Stimulated activated CD8-positive, alpha-beta memory T cell treated with anti-CD3 and anti-CD28 coated beads, Interleukin-15, amount 100 ng/mL, for 48 hours (primary cell): ENCODE measurements at places on chromosomes 5 and 9.

DNA sequence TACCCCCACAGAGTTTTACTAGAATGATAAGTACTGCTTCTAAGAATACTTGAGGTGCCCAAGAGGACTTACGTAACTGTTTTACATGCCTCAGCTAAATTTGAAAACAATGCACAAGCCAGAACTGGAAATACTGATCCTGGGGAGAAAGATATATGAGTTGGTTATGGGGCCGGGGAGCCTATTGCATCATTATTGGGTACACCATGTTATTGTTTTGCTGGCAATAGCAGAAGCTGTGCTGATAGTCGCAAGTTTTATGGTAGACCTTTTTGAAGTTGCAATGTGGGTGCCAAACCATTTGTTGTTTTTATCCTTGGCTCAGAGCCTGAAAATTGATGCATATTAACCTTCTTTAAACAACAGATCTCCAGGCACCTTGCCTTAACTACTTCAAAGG, 108.4 kb upstream of the DHFR start:
- no peak for DNase-seq

DNA sequence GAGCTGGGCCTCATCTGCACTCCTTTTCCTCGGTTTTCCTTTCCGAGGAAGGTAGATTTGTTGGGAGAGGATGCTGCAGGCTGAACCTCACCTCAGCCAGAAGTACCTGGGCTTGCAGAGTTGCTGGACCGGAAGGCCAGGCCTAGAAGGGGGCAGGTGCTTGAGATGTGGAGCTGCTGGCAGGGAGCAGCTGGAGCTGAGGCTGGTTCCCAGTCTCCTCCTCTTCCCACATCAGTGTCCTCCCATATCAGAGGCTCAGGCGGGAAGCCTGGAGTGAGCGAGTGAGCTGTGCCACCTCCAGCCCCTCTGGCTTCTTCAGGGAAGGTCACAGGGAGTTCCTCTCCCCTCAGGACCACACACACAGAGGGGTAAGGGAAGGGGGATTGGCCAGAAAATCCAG, 259.4 kb downstream of the GADD45G start:
- DNase-seq = no peak

GRCh38 chr9:113581865-113582697, 118.6 kb downstream of the RGS3 start:
- DNase-seq = peak; percentile 75

DNA sequence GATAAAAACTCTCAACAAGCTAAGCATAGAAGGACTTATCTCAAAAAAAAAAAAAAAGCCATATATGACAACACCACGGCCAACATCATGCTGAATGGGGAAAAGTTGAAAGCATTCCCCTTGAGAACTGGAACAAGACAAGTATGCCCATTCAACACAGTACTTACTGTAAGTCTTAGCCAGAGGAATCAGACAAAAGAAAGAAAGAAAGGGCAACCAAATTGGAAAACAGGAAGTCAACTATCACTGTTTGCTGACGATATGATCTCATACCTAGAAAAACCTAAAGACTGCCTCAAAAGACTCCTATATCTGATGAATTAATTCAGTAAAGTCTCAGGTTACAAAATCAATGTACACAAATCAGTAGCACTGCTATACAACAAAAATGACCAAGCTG, 24.6 kb upstream of the PTGER4 start:
- no peak for DNase-seq

DNA sequence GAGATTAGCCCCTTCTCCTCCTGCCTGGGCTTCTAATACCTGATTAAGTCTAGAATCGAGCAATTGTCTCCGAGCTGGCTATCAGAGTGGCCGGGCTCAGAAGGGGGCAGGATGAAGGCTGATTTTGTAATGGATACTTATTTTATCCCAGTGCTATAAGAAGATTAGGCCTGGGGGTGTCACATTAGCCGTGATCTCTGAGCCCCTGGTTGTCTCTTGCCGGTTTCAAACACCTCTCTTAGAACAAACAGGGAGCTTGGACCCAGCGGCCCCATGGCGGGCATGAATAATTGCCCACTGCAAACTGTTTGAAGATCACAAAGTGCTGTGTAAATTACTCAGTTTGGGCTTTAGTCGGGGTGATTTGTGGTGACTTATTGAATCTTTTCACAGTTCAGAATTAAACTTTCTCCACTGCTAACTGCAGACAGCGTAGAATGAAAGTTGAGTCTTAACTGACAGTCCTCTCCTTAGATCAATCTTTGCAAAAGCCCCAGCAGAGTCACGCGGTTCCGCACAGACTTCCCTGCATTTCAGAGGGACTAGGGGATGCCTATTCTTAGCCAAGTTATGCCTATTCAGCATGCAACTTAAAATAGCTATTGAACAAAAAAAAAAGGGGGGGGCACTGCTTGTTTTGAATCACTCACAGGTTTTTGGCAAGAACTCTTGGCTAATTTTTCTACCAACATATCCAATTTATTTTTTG, 200.6 kb upstream of the IRX1 start:
- no peak for DNase-seq

GRCh38 chr9:10612641-10613398, at the start of gene PTPRD:
PTPRD (minus strand) TSS chr9:10613002.
- DNase-seq = no peak

DNA sequence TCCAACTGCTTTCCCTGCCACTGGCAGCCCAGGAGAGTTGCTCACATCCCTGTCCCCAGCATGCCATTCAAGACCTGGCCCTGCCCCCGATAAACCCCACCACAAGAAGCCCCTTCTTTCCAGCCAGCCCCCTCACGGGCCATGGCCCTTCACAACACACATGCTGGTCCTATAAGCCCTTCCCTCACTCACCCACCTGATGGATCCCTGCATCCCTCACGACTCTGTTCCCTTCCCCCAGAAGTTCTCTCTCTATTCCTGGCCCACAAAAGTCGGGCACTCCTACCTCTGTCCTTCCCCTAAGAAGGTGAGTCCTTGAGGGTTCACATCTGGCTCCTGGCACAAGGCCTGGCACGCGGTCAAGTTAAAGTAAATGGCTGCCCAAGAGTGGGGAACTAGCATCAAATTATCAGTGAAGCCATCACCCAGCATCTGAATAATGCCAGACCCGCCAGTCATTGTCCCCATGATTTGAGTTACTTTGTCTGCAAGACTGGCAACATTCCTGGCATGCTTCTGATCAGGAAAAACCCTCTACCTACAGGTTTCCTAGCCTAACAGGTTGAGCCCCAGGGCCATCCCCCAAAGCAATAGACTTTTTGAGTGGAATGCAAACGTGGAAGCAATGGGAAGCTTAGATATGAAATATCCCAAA, 65.9 kb downstream of the CRB2 start:
- no peak for DNase-seq

DNA sequence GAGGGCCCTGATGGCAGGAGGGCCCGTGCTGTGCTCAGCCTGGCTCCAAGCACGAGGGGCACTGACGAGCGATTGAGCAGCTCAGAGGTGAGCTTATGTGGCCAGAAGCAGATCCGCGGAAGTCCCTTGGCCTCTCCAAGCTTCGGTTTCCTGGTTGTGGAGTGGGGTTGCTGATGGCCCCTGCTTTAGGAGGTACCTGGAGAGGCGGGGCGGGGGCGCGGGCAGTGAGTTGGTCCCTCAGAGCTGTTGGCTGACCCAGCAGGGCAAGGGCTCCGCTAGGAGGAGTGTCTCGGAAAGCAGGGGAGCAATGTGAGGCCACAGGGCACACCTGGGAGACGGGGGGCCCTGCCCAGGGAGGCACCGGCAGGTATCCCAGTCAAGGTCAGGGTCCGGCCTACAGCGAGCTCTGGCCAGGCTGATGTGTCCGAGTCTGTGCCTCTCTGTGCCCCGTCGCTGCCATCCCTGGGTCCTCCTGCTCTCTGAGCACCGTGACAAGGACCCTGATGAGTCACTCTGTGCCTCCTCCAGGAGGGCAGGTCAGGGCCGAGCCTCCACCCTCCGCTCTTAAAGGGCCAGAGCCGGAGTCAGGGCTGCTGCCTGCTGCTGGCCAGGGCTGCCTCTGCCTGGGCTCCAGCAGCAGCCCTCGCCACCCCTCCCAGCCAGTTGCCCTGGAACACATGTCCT, 14.8 kb downstream of the NCS1 start:
- DNase-seq = no peak

DNA sequence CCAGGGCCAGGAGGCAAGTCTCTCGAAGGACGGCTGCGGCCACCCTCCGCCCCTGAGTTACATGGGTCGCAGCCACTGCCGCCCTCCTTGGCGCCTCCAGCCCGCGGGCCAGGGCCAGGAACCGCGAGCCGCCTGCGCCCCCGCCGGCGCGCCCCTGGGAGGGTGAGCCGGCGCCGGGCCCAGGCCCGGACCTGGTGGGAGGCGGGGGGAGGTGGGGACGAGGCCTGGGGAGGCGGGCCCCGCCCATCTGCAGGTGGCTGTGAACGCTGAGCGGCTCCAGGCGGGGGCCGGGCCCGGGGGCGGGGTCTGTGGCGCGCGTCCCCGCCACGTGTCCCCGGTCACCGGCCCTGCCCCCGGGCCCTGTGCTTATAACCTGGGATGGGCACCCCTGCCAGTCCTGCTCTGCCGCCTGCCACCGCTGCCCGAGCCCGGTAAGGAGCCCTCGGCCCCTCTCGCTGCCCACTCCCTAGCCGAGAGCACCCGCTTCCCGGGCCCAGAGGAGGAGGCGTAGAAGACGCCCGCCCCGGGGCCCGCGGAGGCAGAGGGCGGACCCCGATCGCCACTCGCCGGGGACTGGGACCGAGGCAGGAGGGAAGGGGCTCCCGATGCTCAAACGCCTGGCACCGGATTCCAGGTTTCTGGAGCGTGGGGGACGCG, at the start of gene ASS1:
Gene ASS1 (plus strand): TSS at position 397 of the 657 bp plus-strand sequence. CDS start 7,268 bp downstream, outside the sequence.
- peak; percentile 37 for DNase-seq
